ENCODE measurements at places on chromosomes 5 and 9. TPM values are rescaled to one million over a fixed set of nuclear protein-coding genes. Genes with fewer than 3 reads are reported as not detected.

The CSNK1G3 gene
- 122 TPM for total RNA-seq

The OTULINL gene
- 12.0 TPM for total RNA-seq

The INSYN2B gene
- 7.5 TPM for total RNA-seq

The PCDHA12 gene
- total RNA-seq: 16.2 TPM

The PHF24 gene
- 12.0 TPM for total RNA-seq
